Stimulated activated CD8-positive, alpha-beta memory T cell treated with anti-CD3 and anti-CD28 coated beads, Interleukin-2, amount 100 ng/mL, for 1 hour (primary cell): ENCODE measurements at places on chromosomes 13 and 19.

DNA sequence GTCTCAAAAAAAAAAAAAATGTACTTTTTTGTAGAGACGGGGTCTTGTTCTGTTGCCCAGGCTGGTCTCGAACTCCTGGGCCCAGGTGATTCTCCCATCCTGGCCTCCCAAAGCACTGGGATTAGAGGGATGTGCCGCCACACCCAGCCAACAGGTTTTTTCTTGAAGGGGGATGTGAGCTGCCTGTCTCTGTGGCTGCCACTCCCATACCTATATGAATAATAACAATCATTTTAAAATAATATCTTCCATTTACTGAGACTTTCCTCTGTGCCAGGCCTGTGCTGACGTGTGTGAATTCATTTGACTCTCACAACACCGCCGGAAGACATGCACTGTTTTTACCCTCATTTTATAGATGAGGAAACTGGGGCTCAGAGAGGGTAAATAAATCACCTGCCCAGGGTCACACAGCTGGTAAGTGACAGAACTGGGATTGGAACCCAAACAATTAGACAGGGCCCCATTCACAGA lies 7.2 kb upstream of the BCL3 start:
- no peak for DNase-seq

DNA sequence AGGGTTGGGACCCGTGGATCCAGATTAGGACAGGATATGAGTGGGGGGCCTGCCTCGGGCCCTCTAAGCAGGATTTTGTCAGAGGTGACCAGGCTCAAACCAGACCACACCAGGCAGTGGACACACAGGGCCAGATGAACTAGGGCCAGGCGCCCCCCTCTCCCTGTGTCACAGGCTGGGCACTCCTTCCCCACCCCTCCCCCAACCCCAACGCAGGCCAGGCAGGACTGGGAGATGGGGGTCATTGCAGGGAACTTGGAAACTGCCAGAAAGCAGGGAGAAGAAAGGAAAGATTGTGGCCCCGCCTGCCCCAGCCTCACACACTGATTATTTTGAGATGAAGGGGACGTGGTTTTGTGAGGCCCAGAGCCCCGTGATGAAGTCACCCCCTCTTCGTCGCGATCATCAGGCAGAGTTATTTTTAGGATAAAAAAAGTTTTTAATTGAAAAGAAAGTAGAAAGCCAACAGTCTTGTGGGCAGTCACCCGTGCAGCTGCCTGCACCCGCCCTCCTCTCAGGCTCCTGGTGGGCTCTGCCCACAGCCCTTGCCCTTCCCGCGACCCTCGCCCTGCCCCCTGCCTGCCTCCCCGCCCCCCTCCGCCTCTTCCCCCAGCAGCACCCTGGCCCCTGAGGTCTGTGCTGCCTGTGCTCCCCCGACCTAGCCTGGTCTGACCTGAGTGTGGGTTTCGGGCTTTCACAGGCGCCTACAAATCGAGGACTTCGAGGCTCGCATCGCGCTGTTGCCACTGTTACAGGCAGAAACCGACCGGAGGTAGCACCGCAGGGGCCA lies 1.9 kb upstream of the YJEFN3 start:
- DNase-seq, result no peak

- DNase-seq, result no peak
Measured at GRCh38 chr19:36144624-36145023, 4.8 kb downstream of the CAPNS1 start.

DNA sequence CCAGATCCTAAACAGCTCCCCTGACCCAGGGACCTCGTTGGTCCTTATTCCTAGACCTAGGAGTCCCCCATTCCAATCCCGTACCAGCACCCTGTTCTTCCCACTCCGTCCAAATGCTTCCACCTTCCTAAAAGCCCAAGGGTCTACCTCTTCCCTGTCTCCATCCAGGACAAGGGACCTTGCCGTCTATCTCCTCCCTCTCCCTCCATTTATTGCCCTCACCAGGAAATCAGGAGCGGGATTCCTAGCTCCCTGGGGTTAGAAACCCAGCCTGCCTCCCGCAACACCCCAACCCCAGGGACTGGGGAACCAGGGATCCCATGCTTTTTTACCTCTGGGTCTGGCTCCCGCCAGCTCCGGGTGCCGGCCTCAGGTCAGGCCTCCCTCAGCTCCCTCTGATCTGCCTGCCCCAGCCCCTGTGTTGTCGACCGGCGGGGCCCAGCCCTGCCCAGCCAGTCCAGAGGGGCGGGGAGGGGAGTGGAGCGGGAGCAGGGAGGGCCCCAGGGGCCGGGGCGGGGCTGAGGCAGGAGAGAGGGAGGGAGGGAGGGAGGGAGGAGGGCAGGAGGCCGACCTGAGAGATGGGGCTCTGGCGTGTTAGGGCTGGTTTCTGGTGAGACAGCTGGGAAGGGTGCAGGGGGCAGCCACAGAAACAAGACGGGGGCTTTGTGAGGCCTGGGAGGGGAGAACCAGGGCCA lies at the start of gene B3GNT8:
Gene B3GNT8, minus strand, starts transcription at position 423 of the 695 bp plus-strand sequence. CDS start 596 bp downstream, outside the sequence.
- DNase-seq, result no peak

DNA sequence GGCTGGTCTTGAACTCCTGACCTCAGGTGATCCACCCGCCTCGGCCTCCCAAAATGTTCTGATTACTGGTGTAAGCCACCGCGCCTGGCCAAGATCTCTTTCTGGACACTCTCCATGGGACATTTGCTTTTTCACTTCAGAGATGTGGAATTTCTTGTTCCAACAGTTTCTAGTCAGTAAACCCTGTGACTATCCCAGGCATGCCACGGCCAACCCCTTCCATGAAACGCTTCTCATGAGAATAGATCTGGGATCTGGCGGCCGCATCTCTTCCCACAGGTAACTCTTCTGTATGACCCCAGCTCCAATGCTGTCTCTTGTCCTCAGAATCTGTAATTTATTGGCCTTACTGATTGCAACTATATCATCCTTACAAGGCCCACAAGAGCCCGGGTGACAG lies 16.2 kb downstream of the PLPP2 start:
- DNase-seq, result no peak

DNA sequence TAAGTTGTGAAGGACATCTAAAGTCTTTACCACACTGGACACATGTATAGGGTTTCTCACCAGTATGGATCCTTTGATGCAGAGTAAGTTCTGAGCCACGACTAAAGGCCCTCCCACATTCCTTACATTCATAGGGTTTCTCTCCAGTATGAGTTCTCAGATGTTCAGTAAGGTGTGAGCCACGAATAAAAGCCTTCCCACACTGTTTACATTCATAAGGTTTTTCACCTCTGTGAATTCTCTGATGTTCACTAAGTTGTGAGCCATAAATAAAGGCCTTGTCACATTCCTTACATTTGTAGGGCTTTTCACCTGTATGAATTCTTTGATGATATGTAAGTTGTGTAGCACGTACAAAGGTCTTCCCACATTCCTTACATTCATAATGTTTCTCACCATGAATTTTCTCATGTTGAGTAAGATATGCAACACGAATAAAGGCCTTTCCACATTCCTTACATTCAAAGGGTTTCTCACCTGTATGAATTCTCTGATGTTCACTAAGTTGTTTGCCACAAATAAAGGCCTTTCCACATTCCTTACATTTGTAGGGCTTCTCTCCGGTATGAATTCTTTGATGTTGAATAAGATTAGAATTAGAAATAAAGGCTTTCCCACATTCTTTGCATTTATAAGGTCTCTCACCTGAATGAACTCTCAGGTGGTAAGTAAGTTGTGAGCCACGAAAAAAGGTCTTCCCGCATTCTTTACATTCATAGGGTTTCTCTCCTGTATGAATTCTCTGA lies 29.8 kb downstream of the ZNF571 start:
- no peak for DNase-seq

- DNase-seq, result no peak
Measured at GRCh38 chr13:80844164-80844563, 503.2 kb upstream of the SPRY2 start.

DNA sequence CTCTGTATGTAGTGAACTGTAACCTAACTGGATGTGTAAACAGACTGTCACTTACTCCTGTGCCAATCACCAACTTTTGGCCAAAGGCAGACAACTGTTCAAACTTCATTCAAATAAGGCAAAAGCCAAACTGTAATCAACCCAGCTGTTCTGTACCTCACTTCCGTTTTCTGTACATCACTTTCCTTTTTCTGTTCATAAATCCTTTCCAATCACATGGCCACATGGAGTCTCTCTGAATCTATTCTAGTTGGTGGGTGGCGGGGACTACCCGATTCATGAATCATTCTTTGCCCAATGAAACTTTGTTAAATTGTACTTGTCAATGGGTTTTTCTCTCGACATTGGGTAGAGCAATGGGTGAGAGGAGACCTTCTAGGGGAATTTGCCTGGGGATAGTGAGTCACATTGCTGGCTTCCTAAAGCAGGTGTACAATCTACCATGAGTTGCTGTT lies 178.3 kb upstream of the RFC3 start:
- DNase-seq, result no peak

- DNase-seq, result no peak
Measured at GRCh38 chr13:79740991-79741390, 260.0 kb downstream of the NDFIP2 start.

GRCh38 chr13:50200569-50200968 lies 185.3 kb downstream of the KCNRG start:
- no peak for DNase-seq

DNA sequence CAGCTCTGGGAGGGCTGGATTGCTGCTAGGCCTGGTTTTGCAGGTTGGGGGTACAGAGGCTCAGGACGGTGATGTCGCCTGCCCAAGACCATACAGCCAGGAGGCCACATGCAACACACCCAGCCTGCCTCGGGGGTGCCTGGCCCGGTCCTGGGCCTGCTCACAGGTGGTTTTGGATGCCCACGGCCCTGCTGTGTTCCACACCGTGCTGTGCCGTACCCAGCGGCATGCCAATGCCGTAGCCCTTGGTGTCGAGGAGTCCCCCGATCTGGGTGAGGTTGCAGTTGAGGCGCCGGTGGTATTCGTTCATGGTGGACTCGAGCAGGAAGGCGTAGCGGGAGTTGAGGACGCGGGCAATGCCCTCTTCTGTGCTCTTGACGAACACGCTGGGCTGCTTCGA lies 11.5 kb upstream of the ATP1A3 start:
- no peak for DNase-seq

- DNase-seq, result no peak
Measured at GRCh38 chr13:66313413-66313812, 916.7 kb downstream of the PCDH9 start.

GRCh38 chr19:33557720-33558119 lies 36.1 kb upstream of the PEPD start:
- no peak for DNase-seq

DNA sequence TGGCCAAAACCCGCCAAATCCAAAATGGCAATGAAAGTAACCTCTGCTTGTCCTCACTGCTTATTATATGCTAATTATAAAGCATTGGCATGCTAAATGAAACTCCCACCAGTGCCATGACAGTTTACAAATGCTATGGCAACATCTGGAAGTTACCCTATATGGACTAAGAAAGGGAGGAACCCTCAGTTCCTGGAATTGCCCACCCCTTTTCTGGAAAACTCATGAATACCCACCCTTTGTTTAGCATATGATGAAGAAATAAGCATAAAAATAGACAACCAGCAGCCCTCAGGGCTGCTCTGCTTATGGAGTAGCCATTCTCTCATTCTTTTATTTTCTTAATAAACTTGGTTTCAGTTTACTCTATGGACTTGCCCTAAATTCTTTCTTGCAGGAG lies 269.8 kb downstream of the OLFM4 start:
- DNase-seq, result no peak

DNA sequence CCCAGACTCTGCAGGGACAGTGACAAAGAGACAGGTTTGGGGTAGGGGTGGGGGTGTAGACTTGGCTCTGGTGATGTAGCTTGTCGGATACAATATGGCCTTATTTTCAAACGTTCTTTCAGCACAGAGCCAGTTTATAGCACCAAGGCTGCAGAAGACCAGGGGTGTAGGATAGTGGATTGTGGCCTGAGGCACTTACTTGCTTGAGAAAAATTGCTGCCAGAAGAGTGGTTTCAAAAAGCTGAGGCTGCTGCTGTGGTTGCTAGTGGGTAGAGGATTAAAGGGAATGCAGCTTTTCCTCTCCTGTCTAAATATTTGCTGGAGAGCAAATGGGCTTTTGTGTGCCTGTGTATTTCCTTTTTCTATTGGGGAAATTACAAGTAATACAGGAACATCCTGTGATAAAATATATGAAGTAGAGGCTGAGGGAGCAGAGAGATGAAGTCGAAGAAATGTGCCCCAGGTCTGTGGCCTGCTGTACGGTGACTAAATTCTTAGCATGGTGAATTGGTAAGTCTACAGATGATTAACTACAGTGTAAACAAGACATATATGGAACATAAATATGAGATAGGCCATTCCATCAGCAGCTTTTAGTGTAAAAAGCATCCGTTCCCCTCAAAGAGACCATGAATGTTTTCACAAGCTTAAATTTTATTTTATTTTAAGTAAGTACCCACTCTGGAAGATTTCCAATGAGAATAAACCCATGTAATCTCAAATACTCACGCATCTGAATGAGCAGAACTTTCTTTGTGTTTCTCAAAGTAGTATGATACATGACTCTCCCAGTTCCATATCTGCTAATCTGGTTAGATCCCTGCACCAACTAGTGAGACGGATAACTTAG lies 112.9 kb downstream of the LRCH1 start:
- DNase-seq, result no peak

DNA sequence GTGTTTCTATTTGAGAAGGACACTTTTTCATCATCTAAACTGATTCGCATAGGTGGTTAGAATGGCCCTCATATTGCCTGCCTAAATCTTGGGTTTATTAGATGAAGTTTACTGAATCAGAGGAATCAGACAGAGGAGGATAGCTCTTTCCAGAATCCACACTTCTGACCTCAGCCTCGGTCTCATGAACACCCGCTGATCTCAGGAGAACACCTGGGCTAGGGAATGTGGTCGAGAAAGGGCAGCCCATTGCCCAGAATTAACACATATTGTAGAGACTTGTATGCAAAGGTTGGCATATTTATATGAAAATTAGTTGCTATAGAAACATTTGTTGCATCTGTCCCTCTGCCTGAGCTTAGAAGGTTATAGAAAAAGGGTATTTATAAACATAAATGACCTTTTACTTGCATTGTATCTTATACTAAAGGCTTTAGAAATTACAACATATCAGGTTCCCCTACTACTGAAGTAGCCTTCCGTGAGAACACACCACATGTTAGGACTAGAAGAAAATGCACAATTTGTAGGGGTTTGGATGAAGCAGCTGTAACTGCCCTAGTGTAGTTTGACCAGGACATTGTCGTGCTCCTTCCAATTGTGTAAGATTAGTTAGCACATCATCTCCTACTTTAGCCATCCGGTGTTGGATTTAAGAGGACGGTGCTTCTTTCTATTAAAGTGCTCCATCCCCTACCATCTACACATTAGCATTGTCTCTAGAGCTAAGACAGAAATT lies 103.8 kb downstream of the TNFRSF19 start:
- DNase-seq, result no peak

- DNase-seq, result no peak
Measured at GRCh38 chr13:59452189-59452890, 711.4 kb downstream of the DIAPH3 start.
